ENCODE measurements at places on chromosomes 5 and 9.

DNA sequence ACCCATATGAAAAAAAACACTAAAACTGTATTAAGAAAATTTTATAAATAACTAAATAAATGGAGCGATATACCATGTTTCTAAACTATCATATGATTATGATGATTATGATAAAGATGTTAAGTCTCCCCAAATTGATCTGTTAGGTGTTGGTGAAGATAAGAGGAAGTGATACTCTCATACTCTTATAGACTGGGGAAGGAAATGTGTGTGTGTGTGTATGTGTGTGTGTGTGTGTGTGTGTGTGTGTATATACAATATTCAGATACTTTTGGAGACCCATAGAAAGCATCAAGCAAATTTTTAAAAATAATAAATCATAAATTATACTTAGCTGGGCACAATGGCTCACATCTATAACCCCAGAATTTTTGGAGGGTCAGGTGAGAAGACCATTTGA, 62.9 kb downstream of the TMEM232 start:
- no peak for DNase-seq

- DNase-seq: no peak
Measured at GRCh38 chr9:108300306-108301287, 555.2 kb downstream of the ACTL7B start.

DNA sequence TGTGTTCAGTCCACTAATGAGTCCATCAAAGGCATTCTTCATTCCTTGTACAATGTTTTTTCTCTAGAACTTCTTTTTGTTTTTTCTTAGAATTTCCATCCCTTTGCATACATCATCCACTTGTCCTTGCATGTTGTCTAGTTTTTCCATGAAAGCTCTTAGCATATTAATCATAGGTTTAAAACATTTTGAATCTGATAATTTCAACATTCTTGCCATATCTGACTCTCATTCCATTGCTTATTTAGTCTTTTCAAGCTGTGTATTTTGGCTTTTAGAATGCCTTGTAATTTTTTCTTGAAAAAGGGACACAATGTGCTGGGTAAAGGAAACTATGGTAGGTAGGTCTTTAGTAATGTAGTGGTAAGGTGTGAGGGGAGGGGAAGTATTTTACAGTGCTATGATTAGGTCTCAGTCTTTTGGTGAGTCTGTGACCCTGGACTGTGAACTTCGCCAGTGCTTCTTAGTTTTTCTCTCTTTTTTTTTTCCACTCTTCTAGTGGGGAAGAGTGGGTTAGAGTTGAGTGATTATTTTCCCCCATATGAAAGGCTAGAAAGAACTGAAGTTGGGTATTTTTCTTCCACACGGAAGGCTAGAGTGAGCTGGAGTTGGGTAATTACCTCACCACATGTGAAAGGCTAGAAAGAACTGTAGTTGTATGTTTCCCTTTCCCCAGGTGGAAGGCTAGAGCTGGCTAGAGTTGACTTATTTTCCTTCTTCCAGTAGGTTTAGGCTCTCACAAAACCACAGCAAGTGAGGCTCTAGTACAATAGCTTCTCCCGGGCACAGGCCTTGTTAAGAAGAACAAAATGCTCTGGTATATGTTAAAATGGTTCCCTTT, 172.1 kb downstream of the SNX18 start:
- DNase-seq: peak; percentile 40

DNA sequence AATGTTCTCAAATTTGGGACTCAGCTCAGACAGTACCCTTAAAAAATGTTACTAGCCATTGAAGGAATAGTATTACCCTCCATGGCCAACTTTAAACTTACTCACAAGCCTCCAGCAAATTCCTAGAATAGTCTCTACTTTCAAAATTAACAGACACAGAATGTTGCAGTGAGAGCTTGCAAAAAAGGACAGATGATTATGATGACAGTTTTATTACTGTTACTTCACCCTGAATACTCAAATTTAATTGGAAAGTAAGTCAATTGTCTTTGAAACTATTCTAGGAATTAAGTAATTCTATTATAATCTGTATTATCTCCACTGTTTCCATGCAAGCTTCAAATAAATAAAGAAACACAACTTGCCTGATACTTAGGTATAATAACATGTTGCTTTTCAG, 288.3 kb downstream of the SLF1 start:
- DNase-seq: no peak

DNA sequence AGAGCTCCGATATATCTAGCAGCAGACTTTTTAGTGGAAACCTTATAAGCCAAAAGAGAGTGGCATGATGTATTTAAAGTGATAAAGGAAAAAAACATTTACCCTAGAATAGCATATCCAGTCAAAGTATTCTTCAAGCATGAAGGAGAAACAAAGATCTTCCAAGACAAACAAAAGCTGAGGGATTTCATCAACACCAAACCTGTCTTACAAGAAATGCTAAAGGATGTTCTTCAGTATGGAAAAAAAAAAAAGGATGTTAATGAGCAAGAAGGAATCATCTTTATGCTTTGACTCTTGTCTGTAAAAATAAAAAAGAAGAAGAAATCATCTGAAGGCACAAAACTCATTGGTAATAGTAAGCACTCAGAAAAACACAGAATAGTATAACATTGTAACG, 338.2 kb downstream of the TLE1 start:
- DNase-seq: no peak

DNA sequence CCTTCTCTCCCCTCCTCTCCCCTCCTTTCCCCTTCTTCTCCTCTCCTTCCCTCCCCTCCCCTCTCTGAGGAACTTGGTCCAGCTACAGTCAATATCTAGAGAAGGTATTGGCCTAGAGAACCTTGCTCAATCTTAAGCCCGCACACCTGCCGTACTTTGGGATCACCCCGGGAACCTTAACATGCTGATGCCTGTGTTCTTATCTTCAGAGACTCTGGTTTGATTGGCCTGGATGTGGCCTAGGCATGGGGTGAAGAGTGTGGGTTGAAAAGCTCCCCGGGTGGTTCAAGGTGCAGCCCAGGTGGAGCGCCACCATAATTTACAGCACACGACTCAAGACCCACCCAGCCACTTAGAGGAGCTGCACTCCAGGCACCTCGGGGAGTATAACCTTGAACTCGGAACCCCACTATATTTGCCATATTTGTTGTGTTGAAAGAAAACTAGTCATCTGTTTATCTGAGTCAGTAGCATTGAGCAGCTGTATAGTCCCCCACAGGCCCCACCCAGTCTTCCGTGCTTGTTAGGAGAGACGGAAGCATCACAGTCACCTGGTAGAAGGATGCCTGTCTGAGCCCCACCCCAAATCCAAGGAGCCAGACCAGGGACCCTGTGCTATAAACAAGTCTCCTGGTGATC, 14.4 kb upstream of the PHF19 start:
- no peak for DNase-seq

- DNase-seq: peak; percentile 45
Measured at GRCh38 chr9:86714999-86715398, 232.3 kb downstream of the GAS1 start.

DNA sequence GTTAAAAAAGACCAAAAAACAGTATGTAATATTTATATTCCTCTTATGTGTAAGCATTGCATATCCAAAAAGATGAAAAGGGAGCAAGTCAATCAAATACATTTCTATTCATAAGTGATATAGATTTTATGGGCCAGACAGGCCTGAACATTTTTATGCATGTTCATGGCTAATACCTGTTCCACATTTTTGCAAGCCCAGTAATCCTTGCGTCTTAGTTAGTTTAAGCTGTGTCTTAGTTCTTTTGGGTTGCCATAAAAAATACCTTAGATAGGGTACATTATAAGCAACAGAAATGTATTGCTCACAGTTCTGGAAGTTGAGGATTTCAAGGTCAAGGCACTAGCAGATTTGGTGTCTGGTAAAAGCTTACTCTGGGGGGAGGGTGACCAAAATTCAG, 342.1 kb downstream of the TAF11L14 start:
- no peak for DNase-seq

GRCh38 chr5:179343719-179344430, 1.4 kb downstream of the ADAMTS2 start:
- peak; percentile 59 for DNase-seq

GRCh38 chr5:124797665-124798087, 51.2 kb upstream of the ZNF608 start:
- DNase-seq: no peak

- no peak for DNase-seq
Measured at GRCh38 chr9:35079041-35079425, 709 bp downstream of the FANCG start.

DNA sequence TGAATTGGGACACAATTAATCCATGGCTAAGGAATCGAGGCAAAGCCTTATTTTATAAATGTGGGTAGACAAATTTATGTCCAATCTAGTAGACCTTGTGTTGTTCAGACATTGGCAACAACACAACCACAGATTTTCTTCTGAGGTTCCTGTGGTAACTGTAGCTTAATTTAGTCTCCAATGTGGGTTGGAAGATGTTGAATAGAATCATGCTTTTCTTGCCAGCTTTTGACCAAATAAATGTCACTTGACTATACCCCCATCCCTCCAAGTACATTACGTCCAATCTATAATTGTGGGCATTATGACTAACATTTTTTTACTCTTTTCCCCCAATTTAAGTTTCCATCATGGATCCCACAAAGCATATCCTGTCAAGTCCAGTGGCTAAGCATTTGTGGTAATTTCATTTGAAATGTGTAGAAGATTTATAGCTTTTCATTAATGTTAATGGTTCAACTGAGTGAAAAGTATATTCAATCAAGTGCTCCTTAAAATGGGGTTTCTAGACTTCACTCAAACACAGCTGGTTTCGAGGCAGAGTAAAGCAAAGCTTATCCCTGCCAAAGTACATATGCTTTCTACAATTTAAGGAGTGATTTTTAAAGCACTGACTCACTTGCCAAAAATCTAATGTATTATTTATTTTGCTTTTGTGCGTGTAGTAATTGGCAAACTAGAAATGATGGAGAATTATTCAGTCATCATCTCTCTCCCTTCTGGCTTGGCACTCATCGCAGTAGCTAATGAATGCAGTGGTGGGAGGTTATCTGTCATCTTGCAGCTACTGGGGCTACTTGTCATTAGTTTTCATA, 141.8 kb downstream of the FAM174A start:
- peak; percentile 64 for DNase-seq

- DNase-seq: no peak
Measured at GRCh38 chr5:87877495-87877894, 391.1 kb downstream of the TMEM161B start.

DNA sequence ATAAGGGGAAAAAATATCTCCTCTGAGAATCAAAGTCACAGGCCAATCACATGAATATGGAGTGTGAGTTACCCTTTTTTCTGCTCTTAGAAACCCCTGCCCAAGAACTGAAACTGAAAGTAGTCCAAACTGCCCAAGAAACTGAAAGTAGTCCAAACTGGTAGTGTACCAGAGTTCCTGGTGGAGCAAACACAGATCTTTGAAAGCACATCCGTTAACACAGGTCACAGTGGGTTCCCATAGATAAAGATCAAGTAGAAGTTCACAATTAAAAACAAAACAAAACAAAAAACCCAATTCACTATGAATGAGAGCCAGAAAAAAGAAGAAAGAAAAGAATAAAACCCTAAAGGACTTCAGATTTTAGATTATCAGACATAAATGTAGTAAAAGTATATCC, 332.4 kb upstream of the EFNA5 start:
- peak; percentile 60 for DNase-seq

DNA sequence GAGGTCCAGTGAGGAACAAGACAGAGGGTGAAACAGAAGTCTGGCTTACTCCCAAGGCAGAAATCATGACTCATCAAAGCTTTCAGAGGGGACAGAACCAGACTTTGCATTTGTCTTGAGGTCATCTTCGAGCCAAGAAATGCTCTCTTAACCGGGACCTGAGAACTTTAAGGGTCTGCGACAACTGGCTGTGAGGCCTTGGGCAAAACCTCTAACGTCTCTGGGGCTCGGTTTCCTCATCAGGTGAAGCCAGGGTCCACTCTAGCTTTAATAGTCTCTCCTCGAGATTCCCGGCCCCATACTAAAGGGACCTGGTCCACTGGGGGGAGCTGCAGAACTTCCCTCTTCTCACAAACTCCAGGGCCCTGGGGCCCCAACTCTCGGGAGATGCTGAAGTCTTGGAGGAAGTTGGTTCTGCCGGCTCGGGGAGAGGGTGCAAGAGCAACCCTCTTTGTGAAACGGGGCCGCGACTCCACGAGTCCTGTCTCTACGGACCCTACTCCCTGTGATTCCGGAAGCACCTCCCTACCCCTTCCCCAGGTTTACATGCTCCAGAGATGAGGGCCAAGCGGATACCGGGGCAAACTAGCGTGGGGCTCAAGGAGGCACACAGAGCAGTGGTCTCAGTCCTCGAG, 2.6 kb downstream of the GLIS3 start:
- peak; percentile 95 for DNase-seq

DNA sequence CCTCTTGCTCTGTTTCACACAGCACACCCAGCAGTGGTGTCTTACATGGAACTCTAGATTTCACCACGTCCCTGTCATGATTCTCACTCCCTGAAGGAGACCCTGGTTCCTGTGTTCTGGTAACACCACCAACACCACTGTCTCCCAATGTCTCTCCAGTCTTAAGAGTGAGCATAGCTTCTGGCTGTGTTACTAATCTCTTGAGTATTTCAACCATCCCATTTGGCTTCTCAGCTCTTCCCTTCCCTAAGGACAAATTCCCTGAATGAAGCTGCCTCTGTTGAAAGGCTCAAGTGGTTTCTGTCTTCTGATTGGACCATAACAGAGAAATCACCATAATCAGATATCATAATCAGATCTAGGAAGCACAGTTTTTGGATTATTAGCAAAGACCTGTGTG, 311.8 kb downstream of the DNAH5 start:
- no peak for DNase-seq

DNA sequence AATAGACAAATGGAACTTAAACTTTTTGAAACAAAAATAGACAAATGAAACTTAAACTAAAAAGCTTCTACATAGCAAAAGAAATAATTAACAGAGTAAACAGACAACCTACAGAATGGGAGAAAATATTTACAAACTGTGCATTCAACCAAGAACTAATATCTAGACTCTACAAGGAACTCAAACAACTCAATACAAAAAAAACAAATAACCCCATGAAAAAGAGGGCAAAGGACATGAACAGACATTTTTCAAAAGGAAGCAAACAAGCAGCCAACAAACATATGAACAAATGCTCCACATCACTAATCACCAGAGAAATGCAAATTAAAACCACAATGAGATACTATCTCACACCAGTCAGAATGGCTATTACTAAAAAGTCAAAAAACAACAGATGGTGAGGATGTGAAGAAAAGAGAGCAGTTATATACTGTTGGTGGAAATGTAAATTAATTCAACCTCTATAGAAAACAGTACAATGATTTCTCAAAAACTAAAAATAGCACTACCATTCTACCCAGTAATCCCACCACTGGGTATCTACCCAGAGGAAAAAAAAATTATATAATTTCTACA, 170.8 kb upstream of the RGMB start:
- no peak for DNase-seq

DNA sequence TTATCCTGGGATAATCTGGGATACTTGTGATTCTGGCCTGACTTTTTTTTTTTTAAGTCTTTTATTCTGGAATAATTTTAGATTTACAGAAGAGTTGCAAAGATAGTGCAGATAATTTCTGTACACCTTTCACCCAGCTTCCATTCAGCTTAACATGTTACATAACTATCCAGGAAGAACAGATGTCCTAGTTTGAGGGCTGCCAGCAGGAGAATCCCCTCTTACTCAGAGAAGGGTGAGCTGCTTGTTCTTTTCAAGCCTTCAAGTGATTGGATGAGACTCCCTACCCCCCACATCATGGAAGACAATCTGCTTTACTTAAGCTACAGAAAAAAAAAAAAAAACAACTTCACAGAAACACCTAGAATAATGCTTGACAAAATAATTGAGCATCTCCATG, 254.2 kb downstream of the TRIM32 start:
- no peak for DNase-seq
